RPMI8226 (cell line): ENCODE measurements at places on chromosomes 16 and 17.

DNA sequence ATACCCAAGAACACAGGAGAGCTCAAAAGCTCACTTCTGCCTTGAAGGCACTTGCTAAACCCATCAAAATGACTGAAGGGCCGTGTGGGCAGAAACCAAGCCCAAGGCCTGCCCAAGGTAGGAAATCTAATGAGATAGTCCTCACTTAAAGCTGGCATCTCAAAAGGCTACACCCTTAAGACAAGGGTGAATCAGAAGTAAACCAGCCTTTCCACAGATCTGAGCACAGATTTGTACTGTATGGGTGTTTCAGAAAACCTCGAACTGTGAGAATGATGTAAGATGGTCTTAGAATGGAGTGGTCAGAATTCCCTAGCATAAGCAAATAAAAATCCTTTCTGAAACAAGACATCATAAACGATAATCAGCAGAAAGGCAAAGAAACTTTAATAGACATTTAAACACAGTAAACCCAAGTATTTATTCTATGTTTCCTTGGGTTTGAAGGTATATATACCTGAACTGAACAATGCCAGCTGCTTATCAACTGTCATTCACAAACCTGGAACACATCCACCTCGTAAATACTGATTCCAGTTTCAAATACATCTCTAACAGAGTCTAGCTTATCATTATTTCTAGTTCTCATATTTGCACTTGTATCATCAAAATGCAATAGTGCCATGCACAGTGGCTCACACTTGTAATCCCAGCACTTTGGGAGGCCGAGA lies 37.8 kb downstream of the GLG1 start:
- no peak for DNase-seq

GRCh38 chr17:70144260-70144846 lies 25.0 kb upstream of the KCNJ2 start:
- no peak for DNase-seq

- DNase-seq, result no peak
Measured at GRCh38 chr17:38456031-38456815, 28.0 kb downstream of the ARHGAP23 start.

DNA sequence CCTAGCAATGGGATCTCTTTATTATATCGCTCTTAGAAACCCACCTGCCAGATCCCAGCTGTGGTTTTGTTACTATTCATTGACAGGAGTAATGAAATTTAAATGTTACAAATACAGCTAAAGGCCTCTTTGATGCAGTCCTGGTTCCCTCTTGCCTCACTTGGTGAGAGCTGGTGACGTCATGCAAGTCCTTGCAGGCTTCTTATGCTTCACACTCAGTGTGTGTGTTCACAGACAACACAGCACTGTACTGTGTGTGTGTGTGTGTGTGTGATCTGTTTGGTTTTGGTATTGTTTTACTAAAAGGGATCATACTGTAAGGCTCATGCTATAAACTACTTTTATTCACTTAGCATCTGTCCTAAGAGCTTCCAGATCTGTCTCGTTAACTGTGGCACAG lies 75.0 kb downstream of the USP22 start:
- no peak for DNase-seq

DNA sequence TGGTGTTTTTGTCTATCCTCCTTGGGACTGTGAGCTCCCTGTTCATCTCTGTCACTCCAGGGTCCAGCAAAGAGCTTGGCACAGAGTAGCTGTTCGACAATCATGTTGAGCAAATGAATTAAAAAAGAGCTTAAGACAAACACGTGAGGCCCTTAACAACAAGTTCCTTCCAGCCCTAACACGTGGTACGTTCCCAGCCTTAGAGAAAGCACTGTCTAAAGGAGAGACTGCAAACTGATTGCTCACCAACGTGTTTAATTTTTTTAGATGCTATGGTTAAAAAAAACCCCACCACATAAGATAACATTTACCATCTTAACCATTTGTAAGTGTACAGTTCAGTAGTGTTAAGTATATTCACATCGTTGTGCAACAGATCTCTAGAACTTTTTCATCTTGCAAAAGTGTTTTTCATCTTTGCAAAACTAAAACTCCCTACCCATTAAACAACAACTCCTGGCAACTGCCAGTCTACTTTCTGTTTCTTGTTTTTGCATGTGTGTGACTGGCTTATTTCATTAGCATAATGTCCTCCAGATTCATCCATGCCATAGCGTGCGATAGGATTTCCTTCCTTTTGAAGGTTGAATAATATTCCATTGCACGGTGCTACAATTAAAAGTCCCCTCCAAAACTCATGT lies 28.2 kb downstream of the LAT start:
- DNase-seq, result no peak

DNA sequence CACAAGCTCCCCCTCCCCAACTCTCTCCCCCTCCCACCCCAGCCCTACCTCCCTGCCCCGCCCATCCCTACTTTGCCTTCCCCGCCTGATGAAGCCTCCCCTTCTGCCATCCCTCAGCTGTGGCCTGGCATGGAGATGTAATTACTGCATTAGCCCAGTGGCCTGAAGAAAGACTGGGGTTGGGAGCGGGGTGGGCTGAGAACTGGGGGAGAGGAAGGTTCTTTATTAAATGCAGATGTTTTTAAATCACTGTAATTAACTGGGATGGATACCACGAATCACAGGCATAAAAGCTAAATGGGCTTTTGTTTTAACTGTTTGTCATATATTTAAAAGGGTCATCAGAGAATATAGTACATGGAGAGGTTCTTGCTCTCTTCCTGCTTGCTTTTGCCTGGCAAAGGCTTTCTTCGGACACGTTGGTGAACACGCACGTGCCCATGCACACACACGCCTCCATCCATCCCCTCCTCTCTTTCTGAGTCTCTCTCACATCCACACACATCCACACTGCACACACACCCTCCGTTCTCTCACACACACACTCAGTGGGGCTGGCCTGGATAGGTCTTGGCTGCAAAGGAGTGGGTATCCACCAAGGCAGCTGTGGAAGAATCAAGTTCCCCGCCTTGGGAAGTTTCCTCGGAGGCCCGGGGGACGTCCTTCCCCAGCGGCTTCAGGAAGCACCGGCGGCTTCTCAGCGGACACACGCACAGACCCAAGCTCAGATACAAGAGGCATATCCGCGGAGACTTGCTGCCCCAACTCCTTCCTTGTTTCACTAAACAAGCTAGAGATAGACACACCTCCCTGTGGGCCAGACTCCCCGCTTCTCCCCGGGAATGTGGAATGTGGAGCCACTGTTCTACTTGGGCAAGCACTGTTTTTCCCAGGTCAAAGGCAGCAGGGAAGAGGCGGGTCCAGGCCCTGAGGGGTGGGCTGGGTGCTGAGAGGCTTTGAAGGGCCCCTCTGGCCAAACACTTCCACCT lies 27.4 kb upstream of the TNRC6C start:
- DNase-seq, result no peak
